Camera-type eye (tissue), 1 donor: ENCODE measurements at places on chromosomes 5 and 9. TPM values are rescaled to one million over a fixed set of nuclear protein-coding genes. Genes with fewer than 3 reads are reported as not detected.

ALAD gene
- 29.9 TPM for total RNA-seq

DEPDC1B gene
- 12.0 TPM for total RNA-seq

PCDHA9 gene
- 4.6 TPM for total RNA-seq

CTXN3 gene
- total RNA-seq: 4.0 TPM

CCL19 gene
- total RNA-seq: not detected

PCDHGA8 gene
- 10.1 TPM for total RNA-seq

OTULIN gene
- total RNA-seq: 26.6 TPM

RMRP gene
- total RNA-seq: 5,655 TPM

TSLP gene
- total RNA-seq: not detected

DMGDH gene
- 3.5 TPM for total RNA-seq

INSYN2B gene
- total RNA-seq: 0.49 TPM

TMEM171 gene
- 1.6 TPM for total RNA-seq

SLC26A2 gene
- total RNA-seq: 17.7 TPM

SPACA9 gene
- 2.8 TPM for total RNA-seq

PCDHGB1 gene
- total RNA-seq: 10.9 TPM

SLC6A19 gene
- total RNA-seq: 0.27 TPM
